ENCODE measurements at places on chromosomes 13 and 19. TPM values are rescaled to one million over a fixed set of nuclear protein-coding genes. Genes with fewer than 3 reads are reported as not detected.

Gene ODAD3
- total RNA-seq: 1.5 TPM

Gene TPTE2
- total RNA-seq: 0.16 TPM

Gene ANGPTL4
- 7.2 TPM for total RNA-seq

Gene MEIS3
- total RNA-seq: 7.6 TPM

Gene CNFN
- 2.2 TPM for total RNA-seq

Gene ZNF681
- 3.1 TPM for total RNA-seq

Gene CGB1
- total RNA-seq: not detected

Gene C19orf73
- 0.82 TPM for total RNA-seq

Gene JSRP1
- 5.0 TPM for total RNA-seq

Gene ZNF730
- 0.60 TPM for total RNA-seq

Gene ZNF296
- 2.1 TPM for total RNA-seq

Gene TSPAN16
- total RNA-seq: not detected

Gene ZNF540
- total RNA-seq: 8.4 TPM

Gene TBXA2R
- total RNA-seq: 6.7 TPM

Gene ZNF565
- total RNA-seq: 4.6 TPM

Gene ZNF460
- 81.3 TPM for total RNA-seq

Gene ATP12A
- 0.22 TPM for total RNA-seq

Gene ZNF20
- total RNA-seq: 7.3 TPM

Data from kidney (tissue), 22 donors.